Ovary (tissue), 10 donors: ENCODE measurements at places on chromosomes 1 and 21.

- DNase-seq, result peak; percentile 21
Measured at GRCh38 chr1:47996406-47997226, 569 bp downstream of the TRABD2B start.

DNA sequence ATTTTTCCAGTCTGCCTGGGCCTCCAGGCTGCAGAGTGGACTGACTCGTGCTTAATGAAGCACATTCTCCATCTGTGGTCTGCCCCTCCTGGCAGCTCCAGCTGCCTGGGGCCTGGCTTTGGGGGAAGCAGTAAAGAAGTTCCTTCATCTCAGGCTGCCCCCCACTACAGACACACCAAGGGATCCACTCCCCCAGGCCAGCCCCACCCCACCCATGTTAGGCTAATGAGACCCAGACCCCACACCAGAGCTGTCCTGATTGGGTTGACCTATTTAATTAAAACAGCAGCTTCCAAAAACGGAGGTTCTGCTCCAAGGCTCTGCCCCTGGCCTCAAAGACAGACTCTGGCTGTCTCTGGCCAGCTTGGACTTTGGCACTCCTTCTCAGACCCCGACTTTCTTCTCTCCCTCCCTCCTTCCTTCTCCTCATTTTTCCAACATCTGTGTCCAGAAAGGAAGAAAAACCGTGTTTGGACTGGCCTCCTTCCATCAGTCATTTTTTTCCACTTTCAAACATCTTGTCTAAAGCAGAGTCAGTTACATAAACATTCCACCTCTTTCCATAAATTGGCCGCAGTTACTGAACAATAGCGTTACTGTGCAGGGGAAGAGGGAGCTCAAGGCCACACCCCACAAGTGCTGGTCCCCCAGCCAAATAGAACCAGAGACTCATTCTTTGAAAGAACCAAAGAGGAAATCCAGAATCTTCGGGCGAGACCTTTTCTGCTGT is 29.7 kb downstream of the SERTAD4 start:
- DNase-seq, result no peak

GRCh38 chr1:1207571-1207892 is 1.1 kb upstream of the TNFRSF18 start:
- peak; percentile 23 for DNase-seq

GRCh38 chr1:12184008-12184681 is 17.4 kb downstream of the TNFRSF1B start:
- peak; percentile 80 for DNase-seq

DNA sequence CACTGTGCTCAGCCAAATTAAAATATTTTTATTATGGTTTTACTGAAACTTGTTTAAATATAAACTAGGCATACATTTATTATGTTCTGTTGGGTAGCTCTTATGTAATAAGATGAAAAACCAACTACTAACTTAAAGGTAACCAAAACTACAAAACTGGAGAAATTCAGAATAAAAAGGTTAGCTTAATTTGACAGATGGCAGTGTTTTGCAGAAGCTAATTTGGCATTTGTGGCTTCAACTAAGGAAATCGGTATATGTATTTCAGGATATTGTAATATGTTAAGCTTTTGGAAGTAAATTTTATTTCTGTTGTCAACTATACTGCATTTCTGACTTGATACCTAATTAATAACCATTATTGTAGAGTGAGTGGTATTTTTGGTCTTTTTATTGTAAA is 18.8 kb downstream of the USP25 start:
- no peak for DNase-seq

DNA sequence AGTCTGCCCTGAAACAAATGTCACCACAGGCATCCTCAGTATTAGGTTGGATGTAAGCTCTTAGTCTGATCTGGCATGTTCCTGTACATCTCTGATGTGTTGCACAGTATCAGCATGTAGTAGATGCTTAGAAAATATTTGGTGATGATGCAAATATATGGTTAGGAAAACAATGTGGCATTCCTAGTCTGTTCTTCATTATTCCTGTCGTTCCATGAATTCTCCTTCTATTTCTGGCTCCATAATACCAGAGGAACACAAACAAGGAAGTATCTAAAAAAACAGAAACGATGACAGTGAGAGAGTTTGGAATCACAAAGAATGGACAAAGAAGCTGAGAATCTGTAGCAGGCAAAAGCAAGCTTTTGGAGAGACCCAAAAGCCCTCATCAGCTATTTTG is 236.6 kb downstream of the HHAT start:
- DNase-seq, result no peak

GRCh38 chr1:170887726-170888125 is 47.6 kb upstream of the MROH9 start:
- no peak for DNase-seq

- DNase-seq, result no peak
Measured at GRCh38 chr1:93124556-93125355, 45.7 kb downstream of the MTF2 start.

- DNase-seq, result no peak
Measured at GRCh38 chr1:234838182-234838581, 228.2 kb upstream of the IRF2BP2 start.

GRCh38 chr1:179142889-179143299 is 61.0 kb downstream of the TOR3A start:
- no peak for DNase-seq

- peak; percentile 56 for DNase-seq
Measured at GRCh38 chr21:34073749-34074282, 438 bp downstream of the MRPS6 start.

GRCh38 chr21:39597595-39597994 is 15.1 kb upstream of the B3GALT5 start:
- no peak for DNase-seq

- DNase-seq, result no peak
Measured at GRCh38 chr1:212366901-212367300, 47.8 kb downstream of the PACC1 start.

GRCh38 chr1:156898161-156898566 is 4.6 kb downstream of the PEAR1 start:
- DNase-seq, result peak; percentile 61

DNA sequence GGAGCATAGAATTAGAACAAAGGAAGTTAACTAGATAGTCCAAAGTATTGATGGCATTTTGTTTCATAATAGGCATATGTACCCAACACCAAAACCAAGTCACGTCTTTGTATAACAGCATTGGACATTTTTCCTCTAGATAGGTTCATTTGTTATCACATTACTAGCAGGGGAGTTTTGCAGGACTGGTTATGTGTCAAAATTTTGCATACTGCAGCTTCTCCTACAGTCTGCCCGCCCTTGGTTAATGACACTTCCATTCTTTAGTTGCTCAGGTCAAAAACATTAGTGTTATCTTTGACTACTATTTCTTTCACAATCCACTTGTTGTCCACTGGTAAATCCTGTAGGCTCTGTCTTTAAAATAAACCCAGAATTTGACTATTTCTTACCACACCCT is 8.9 kb downstream of the CAPZA1 start:
- no peak for DNase-seq

GRCh38 chr21:40049031-40049930 is 182.0 kb downstream of the PCP4 start:
- DNase-seq, result no peak

DNA sequence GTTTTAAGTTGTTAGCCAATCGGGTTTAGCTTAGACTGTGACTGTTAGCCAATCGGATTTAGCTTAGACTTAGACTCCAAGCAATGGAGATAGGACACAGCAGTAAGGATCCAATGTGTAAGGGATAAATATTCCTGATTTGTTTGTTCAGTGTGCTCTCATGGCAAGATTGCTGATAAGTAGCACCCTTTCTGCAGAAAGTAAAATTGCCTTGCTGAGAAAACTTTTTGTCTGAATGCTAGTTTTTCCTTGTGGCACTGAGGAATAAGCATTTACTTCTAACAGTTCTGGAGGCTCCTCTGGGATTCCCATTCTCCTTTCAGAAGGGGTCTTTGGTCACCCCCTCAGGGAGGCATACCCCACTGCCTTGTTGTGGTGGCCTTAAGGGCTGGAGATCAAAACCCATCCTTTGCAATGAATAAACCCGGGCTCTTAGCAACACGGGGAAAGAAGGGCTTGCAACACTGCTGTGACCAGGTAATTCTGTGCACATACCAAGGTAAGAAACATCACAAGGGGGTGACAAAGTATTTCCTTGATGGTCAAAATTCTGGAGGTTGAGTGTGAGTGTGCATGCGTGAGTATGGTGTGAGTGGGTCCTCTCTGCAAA is 45.4 kb downstream of the SERINC2 start:
- DNase-seq, result no peak
